Body of pancreas (tissue), 4 donors: ENCODE measurements at places on chromosomes 12 and 14.

GRCh38 chr14:65791191-65791981 lies 378.9 kb downstream of the FUT8 start:
- no peak for DNase-seq

DNA sequence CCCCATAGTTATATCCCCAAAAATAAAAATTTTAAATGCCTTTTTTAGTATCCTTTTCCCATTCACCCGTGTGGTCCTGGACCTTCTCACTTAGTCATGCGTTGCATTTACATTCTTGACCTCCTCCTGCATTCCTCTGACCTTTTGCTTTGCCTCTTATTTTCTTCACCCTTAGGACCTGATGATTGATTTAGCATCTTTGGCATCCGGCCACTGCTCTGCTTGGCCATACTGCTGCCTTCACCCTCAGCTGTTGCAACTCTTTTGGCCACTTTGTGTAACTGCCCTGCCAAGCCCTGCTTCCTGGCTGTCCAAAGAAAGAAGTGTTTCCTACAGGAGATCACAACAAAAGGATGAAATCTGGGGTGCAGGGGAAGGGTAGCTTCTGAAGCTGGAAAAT lies 48.8 kb upstream of the SLC38A4 start:
- no peak for DNase-seq

- DNase-seq, result no peak
These were observed 46.5 kb downstream of the ATP6V1D start for GRCh38 chr14:67313153-67313552.

- no peak for DNase-seq
These were observed 102.9 kb downstream of the PPHLN1 start for GRCh38 chr12:42428850-42429249.

DNA sequence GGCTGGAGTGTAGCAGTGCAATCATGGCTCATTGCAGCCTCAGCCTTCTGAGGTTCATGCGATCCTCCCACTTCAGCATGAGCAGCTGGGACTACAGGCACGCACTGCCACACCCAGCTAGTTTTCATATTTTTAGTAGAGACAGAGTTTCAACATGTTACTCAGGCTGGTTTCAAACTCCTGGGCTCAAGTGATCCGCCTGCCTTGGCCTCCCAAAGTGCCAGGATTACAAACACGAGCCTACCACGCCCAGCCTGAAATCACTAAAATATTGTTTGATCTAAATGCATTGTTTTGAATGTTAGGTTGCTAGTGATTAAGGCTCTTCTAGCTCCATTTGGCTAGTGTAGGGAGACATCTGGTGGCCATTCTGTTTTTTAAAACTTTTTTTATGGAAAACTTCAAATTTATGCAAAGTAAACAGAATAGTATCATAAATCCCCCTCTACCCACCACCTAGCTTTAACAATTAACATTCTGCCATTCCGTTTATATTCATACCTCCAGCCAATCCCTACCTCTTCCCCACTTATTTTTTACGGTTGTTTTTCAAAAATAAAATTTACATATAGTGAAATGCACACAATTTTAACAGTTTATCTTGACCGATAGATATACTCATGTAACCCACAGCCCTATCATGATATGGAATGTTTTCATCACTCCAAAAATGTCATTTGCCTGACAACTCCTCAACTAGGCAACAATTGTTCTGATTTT lies 37.8 kb downstream of the MYO1H start:
- DNase-seq, result no peak

DNA sequence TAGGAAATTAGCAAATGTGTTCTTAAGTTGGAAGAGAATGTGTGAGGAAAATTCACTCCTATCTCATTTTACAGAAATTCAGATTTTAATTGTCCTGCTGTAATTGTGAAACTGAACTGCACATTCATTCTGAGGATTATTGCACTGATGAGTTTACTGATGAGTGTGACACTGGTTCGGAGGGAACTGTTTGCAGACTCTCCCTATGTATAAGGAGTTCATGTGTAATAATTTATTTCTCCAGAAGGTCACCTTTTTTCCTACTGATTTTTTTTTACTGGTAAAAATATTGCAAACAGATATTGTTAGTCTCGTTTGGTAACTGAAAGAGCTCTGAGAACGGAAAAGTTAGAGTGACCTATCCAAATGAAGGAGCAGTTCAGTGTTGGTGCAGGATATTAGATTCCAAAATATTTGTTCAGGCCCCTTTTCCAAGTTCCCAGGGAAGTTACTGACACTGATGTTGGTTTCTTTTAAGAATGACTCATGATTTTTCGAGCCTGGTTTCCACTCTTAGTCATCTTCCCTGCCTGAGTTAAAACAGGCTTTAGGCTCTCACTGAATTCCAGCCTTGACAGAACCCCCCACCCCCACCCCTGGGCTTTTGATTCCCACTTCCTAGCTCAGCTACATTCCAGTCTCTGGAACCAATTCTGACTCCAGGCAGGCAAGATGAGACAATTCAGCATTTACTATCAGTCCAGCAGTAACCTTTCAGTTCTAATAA lies 18.4 kb downstream of the ANO6 start:
- DNase-seq, result no peak

DNA sequence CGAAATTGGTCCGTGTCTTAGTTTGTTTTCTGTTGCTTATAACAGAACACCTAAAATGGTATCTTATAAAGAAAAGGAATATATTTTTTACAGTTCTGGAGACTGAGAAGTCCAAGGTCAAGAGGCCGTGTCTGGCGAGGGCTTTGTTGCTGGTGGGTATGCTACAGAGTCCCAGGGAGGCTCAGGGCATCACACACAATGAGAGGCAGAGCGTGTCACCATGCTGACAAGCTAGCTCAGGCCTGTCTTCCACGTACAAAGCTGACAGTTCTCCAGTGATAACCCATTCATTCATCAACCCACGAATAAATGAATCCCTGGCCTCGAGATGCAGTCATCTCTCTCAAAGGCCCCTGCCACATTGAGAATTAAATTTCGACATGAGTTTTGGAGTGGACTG lies 56.7 kb upstream of the AEBP2 start:
- DNase-seq, result no peak

DNA sequence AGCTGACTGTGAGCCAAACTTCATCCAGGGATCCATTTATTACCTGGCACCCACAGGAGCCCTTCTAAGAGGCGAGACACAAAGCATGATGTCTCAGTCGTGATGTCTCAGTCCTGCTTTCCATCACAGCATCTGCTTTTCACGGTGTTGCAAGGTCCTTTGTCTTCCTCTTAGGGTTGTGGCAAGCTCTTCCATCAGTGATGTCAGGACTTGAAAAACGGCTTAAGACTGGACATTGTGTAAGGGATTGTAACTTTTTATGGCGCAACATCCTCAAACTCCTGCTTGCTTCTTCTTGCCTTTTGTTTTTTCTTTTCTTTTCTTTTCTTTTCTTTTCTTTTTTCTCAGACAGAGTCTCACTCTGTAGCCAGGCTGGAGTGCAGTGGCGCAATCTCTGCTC lies 586.5 kb upstream of the TMEM132C start:
- DNase-seq, result no peak

GRCh38 chr12:97535582-97535981 lies 73.0 kb downstream of the RMST start:
- no peak for DNase-seq

DNA sequence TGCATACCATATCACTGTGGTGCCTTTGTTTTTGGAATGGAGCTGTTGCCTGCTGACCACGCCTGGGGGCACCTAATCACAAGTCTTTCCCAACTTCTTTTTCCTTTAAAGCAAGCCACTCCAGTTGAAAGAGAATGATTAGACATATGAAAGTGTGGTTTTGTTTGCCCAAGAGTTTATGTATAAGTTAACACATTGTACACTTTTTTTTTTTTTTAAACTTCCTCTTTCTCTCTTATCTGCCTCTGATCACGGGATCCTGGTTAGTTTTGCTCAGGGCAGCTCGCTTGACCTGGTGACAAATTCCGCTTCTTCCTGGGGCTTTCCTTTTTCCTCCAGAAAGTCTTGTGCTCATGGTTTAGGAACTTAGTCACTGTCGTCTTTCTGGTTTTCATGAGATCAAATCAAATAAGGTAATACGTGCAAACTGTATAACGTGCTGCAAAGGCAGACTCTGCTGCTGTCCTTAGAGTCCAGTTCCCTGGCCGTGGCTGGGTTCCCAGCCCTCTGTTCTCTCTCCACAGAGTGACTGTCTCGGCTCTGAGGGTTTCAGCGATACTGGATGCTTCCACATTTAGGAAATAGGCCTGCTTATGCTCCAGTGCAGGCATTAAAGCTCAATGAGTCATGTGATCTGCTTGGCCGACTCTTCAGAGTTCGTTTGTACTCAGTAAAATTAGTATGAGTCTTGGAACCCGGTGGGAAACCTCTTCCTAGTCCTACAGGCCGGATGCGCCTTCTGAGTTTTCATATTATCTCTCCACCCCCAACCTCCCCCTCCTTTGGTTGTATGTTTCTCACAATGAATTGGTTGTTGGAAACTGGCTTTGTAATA lies 15.2 kb downstream of the RASSF3 start:
- peak; percentile 41 for DNase-seq

- DNase-seq, result peak; percentile 17
These were observed 246.4 kb downstream of the CACNA1C start for GRCh38 chr12:2299206-2299605.

- no peak for DNase-seq
These were observed 503.7 kb downstream of the NRXN3 start for GRCh38 chr14:78673845-78674244.

DNA sequence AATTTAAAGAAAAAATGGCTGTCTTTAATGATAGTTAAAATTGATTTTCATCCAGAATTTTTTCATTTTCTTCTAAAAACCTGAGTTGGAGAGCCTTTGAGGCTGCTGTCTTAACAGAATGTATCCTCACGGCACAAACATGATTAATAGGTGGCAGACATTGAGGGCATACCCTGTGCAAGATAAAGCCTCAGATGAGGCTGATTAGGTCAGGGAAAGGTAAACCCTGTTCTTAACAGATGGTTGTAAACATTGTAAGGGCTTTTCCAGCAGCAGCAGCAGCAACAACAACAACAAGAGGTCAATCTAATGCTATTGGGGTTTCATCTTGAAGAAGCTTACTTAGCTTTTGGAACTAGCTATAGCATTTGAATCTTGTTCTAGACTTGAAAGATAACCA lies 17.4 kb downstream of the GNG2 start:
- no peak for DNase-seq

DNA sequence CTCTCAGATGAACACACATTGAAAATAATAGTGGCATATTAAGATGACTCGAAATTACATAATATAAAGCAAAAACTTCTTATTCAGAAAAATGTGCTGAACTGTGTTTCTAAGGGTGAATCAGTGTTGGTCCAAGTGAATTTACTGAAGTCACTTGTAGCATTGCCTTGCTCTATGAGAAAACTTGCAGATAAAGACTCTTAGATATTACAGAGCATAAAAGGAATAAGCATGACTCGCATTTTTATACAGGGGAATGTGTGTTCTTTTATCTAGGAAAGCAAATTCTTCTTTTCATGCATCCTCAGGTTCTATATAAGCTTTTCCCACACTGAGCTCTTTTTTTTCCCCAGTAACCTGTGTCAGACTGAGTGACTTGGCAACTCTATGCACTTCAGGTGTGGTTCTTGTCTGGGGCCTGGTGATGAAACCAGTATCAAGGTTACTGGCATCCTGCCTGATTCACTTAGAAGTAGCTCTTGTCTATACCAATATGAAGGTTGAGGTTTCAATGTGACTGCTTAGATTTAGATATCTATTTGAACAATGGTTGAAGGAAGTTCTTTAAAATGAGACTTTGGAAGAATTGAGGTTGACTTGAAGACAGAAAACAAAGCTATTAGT lies 76.1 kb downstream of the OTOGL start:
- DNase-seq, result no peak

DNA sequence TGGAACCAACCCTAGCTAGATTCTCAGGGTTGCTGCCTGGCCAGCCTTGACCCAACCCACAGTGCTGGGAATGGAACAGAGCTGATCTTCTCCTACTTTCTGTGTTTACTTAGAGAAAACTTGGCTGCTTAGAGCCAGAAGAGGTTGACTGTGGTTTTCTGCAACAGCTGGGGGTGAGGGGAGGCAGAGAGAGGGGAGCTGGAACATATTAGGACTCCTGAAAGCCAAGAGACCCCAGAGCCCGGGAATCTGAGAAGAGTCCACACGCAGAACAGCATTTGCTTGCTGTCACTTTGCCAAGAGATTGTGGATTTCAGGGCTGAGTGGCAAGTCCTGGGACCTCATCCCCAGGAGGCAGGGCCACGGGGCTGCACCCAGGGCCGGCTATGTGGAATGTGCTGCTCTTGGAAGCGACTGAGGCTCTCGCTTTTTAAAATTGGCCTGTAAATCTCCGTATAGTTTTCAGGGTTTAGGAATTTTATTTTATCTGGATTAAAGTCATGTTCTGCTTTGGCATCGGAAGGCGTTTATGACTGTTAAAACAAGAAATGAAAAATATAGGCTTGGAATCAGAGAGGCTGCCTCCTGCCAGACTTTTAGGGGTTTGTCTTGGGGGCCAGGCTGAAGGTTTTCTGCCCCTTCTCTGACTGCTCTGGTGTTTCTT lies 22.3 kb upstream of the MED13L start:
- DNase-seq, result no peak

- DNase-seq, result no peak
These were observed 1.4 kb downstream of the DACT1 start for GRCh38 chr14:58639198-58639565.
